HT1080 (cell line): ENCODE measurements at places on chromosomes 16 and 17.

DNA sequence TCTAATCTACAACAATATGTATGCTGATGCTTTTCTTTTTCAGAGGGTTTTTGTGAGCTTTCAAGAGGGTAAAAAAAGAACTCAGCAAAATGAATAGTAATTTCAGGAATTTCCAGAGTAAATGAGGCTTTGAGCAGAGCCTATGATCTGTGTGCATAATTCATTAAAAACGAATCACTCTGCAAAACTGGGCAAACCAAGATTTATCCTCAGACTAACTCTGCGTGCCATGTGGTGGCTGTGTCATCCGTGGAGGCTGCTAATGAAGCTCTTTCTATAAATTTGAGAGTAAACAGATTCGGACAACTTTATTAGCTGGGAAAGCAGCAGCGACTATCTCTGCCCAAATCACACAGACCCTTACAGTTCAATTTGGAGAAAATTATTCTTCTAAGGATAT lies 83.8 kb downstream of the FOXL1 start:
- no peak for DNase-seq

DNA sequence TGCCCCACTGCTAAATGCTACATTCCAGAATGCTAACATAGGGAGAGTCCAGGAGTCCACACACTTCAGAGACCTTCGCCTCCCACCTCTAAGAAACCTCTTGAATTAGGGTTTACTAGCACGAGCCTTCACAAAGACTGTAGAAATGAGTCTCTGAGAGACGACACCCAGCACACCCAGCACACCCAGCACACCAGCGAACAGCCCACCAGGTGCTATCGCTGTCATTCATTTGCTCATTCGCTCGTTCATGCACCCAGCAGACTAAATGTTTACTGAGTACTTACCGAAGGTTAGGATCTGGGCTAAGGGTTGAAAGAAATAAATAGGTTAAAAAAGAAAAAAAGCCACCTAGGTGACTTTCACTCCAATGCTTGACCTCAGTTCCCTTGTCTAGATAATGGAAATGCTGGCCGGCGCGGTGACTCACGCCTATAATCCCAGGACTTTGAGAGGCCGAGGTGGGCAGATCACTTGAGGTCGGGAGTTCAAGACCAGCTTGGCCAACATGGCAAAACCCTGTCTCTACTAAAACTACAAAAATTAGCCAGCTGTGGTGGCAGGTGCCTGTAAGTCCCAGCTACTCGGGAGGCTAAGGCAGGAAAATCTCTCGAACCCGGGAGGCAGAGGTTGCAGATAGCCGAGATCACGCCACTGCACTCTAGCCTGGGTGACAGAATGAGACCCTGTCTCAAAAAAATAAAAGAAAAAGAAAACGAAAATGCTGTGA lies 100.8 kb downstream of the ADCY9 start:
- peak; percentile 20 for DNase-seq

GRCh38 chr17:50871898-50872297 lies 5.7 kb upstream of the TOB1 start:
- no peak for DNase-seq

DNA sequence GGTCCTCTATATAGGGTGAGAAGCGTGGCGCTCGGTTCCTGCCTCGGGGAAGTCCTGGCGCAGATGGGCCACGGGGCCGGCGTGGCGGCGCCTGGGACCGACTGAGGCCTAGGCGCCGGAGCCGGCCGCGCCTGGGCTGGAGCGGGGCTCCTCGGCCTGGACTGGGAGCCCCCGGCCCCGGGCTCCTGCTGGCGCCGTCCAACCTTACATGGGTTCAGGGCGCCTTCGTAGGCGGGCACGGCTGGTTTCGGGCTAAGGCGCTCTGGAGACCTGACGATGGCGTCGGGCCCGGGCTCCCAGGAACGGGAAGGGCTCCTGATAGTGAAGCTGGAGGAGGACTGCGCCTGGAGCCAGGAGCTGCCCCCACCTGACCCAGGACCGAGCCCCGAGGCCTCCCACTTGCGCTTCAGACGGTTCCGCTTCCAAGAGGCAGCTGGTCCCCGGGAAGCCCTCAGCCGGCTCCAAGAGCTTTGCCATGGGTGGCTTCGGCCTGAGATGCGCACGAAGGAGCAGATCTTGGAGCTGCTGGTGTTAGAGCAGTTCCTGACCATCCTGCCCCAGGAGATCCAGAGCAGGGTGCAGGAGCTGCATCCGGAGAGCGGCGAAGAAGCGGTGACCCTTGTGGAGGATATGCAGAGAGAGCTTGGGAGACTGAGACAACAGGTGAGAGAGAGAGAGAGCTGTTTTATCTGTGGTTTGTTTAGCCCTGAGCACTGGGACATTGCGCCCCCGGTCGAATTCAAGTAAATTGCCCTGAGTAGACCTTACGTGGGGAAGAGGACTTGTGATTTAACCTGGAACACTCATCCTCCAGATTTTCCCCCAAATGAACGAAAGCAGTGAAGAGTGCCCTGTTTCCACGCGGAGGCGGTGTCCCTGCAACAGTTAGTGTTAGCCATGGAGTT lies 504 bp downstream of the ZNF263 start:
- DNase-seq, result no peak

- DNase-seq, result peak; percentile 72
Observed at GRCh38 chr16:69522732-69523404, 42.9 kb upstream of the NFAT5 start.

GRCh38 chr16:67184995-67185650 lies 1.4 kb upstream of the MATCAP1 start:
- peak; percentile 88 for DNase-seq

GRCh38 chr16:10178080-10178479 lies 4.1 kb downstream of the GRIN2A start:
- no peak for DNase-seq

DNA sequence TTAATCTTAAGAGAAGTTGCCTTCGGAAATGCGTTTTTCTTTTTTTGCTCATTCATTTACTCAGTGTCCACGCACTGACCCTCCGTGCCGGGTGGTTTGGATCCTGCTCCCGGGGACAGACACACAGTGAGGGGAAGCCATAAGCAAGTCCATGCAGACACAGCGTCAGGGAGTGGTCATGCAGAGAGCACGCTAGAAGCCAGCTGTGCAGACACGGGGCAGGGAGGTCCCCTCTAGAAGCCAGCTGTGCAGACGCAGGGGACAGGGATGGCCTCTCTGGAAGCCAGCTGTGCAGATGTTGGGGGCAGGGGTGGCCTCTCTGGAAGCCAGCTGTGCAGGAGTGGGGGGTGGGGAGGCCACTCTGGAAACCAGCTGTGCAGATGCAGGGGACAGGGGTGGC lies 4.8 kb downstream of the GAA start:
- DNase-seq, result no peak

DNA sequence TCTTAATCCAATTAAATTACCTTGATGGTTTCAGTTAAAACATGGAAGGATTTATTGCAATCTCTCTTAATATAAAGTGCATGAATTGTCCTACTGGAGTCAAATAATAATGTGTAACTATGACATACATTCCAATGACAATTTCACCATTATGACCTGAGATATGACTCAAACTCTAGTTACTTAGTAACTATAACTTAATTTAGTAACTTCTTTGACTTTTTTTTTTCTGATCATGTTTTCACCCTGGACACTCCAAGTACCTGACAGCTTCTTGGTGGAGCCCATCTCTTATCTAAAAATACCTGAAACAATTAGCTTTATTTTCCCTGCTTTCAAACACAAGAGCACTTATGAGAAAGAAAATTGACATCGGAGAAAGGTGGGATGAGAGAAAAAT lies 123.7 kb downstream of the STX8 start:
- no peak for DNase-seq

GRCh38 chr16:86189934-86190333 lies 291.0 kb downstream of the IRF8 start:
- DNase-seq, result no peak

DNA sequence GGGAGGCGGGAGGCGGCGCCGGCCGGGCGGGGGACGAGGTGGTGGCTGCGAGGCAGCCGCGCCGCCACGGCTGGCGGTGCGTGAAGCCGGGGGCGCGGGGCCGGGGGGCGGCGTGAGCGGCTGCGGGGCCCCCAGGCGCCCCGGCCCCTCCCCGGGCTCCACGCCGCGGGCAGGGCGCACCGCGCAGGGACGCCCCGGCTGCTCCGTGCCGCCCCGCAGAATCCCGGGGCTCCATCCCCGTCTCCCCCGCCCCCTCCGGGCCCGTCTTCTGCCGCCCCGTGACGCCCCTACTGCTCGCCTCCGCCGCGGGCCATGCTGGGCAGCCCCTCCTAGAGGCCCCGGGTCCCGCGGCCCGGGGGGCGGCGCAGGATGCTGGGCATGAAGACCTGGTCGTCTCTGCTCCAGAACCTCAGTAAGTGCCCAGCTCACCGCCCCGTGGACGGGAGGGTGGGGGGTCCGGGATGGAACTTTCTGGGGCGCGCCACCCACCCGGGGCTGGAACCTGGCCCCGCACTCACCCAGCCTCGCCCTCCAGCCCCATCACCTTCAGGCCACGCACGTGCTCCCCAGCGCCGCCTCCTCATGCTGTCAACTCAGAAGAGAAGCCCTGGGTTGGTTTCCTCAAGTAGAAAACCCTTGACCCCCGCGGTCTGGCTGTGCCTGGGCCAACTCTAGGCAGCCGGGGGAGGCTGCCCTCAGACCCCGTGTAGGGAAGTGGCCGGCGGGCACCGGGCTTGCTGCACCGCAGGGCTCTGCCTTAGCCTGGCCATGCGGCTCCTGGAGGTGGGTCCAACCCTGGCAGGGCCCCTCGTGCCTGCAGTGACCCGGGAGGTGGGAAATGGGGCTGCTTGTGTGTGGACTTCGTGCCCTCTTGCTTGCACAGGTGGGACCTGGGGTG lies 150.2 kb upstream of the GSE1 start:
- no peak for DNase-seq

- no peak for DNase-seq
Observed at GRCh38 chr17:1188812-1189504, 9.2 kb upstream of the ABR start.

DNA sequence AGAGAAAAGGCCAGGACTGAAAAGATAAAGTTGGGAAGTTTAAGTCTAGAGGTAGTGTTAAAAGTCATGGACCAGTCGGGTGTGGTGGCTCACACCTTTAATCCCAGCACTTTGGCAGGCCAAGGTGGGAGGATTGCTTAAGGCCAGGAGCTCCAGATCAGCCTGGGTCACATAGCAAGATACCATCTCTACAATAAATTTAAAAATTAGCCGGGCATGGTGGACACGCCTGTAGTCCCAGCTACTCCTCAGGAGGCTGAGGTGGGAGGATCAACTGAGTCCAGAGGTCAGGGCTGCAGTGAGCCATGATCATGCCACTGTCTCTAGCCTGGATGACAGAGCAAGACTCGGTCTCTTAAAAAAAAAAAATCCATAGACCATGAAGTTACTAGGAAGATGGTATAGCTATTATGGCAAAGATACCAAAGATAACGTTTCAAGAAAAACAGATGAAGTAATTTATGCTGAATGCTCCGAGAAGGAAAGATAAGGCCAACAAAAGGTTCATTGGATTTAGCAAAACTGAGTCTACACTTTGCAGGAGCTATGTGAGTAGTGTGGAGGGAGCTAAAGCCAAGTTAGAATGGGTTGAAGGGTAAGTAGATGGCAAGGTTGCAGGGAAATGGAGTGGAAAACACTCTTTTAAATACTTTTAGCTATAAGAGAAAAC lies 11.7 kb downstream of the TRIM37 start:
- DNase-seq, result no peak

GRCh38 chr16:22327446-22327775 lies 30.2 kb downstream of the POLR3E start:
- no peak for DNase-seq

- DNase-seq, result no peak
Observed at GRCh38 chr17:57086069-57086930, 1.3 kb downstream of the AKAP1 start.

- no peak for DNase-seq
Observed at GRCh38 chr17:65356536-65356935, 204.9 kb downstream of the AXIN2 start.

- DNase-seq, result no peak
Observed at GRCh38 chr16:74053826-74054225, 242.8 kb upstream of the PSMD7 start.

DNA sequence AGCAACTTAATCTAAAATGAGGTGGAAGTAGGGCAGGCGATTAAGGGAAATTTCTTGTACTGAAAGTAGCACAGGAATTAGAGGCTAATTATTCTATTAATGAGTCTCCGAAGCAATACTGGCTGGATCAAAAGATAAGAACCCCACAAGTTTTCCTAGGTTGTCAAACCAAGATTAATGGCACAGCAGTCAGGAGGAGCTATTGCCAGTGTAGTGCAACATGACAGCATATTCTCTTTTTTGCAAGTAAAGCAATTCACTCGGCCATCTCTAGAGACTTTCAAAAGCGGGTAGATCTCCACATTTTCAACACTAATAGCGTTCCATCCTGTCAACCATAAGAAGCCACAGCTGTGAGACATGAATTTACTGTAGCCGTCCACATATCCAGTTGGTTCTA lies 81.2 kb downstream of the CYB561 start:
- no peak for DNase-seq

GRCh38 chr17:11023639-11024479 lies 186.0 kb upstream of the PIRT start:
- DNase-seq, result no peak

GRCh38 chr16:59179446-59180082 lies 445.4 kb upstream of the GOT2 start:
- DNase-seq, result no peak

GRCh38 chr16:86256995-86257394 lies 253.3 kb upstream of the FOXF1 start:
- no peak for DNase-seq

DNA sequence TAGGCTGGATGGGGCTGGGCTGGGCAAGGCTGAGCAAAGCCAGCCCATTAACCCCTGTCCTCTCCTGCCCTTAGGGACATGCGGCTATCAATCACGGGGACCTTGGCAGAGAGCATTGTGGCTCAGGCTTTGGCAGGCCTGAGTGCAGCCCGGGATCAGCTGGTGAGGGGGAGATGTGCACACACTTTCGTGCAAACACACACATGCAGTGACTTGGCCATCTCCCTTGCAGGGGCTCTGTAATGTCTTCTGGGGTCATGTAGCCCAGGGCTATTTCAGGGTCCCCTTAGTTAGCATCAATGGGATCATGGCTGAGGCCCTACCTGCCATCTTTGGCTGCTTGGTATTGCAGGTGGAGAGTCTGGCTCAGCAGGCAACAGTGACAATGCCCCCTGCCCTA lies 6.9 kb downstream of the CARMIL2 start:
- DNase-seq, result no peak

- peak; percentile 99 for DNase-seq
Observed at GRCh38 chr17:13544292-13544691, 57.4 kb downstream of the HS3ST3A1 start.

- no peak for DNase-seq
Observed at GRCh38 chr17:79786930-79787643, 9.1 kb downstream of the CBX2 start.

DNA sequence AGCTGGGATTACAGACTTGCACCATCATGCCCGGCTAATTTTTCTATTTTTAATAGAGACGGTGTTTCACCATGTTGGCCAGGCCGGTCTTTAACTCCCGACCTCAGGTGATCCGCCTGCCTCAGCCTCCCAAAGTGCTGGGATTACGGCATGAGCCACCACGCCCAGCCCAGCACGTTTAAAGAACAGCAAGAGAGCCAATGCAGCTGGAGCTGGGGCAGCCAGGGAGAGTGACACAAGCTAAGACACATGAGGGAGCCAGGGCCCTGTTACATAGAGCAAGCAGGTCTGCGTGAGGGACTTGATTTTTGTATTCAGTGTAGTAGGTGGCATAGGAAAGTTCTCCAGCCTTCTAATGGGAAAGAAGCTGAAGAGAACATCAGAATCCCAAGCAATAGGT lies 21.7 kb upstream of the GOSR2 start:
- DNase-seq, result no peak
